Non-pigmented ciliary epithelial cell (primary cell): ENCODE measurements at places on chromosomes 12 and 14.
A peak's percentile ranks its signal among the peaks of the same experiment; 100 is the strongest.

- no peak for DNase-seq
Measured at GRCh38 chr12:43812926-43813325, 6.8 kb upstream of the TWF1 start.

GRCh38 chr14:59117754-59118528 is 70.5 kb upstream of the DAAM1 start:
- no peak for DNase-seq

DNA sequence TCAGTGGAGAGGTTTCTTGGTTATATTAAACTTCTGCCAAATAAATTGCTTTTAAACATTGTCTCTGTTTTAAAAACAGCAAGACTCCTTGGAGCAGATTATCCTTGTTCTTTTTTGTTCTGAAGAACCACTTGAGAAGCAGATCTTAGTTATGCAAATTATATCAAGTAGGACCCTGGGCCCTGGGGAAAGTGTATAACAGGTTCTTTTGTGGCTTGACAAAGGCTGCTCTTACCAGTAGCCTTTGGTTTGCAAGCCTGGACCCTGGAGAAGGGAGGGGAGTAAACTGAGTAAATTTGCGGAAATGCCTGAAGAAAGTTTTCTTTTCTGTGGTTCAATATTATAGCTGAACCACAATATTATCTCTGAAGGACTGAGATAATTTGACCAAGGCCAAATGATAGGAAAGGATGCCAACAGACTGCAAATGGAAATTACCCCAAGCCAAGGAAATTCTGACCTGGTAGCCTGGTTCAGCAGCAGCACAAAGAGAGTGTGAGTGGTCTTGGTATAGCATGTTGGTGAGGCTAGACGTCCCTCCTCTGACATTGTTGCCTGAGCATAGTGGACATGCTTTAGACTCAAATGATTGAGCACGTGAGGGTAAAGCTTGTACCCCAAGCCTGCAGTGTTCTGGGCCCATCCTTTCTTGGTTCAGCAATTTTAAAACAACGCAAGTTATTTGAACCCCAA is 30.4 kb upstream of the SIX1 start:
- no peak for DNase-seq

GRCh38 chr12:11756523-11756922 is 107.0 kb downstream of the ETV6 start:
- no peak for DNase-seq

DNA sequence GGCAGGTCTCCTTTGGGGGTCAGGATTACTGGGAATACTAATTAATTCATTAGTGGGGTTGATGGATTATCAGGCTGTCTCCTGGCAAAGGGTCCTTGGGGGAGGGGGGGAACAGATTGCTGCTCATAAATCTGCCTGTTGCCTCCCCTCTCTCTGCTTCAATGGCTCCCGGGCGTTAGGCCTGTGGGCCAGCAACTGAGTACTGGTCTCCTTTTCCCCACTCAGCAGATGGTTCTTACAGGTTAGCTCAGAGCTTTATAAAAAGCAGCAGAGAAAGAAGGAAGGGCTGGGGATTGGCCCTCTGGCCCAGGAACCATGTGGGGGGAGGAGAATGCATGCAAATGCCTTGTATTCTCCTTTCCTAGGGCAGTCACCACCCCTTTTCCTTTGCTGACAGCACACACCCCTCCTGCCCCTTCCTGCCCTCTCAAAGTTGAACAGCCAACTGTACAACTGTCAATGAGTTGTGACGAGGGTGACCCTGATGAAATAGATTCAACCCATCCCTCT is 2.3 kb upstream of the NEUROD4 start:
- DNase-seq, result no peak

- DNase-seq, result no peak
Measured at GRCh38 chr12:51028126-51028812, 2.1 kb upstream of the SLC11A2 start.

DNA sequence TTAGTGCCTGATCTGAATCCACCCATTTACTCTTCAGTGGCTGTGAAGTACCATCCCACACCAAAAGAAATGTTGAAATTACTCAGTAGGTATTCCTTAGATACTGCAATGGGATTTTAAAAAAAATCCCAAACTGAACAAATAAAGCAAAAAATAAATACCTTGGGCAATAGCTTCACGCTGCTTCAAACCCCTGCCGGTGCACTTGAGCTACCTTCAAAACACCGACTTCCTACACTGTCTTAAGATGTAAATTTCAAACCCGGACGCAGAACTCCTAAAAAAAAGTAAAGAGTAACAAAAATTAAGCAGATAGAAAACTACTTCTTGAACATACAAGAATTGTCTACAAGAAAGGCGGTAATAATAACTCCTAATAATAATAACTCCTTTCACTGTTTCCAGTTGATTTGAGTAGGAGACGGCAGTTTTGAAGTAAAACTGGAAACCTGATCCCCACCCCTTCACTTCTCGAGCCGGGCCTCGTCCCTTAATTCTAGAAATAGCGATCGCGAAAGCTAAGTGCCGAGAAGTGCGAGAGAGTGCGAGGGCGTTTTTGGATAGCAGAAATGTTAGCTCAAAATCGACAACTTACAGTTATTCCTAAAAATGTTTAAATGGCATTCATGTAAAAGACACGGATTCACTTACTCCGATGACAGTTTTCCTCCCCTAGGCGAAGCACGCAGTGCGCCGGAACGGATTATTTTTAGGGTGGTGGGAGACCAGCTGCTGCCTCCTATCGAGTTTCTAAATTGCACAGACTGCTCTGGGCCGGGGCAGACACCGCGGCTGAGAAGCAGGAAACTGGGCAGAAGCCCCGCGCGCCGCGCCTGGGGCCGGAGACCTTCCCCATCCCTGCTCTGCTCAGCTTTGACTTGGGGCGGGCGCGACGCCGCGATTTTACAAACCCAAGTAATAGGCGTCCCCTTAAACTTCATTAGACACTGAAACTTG is at the start of gene ABCC9:
Gene ABCC9, minus strand, starts transcription at position 878 of the 957 bp plus-strand sequence. CDS start 4,752 bp downstream, outside the sequence.
- DNase-seq, result no peak

DNA sequence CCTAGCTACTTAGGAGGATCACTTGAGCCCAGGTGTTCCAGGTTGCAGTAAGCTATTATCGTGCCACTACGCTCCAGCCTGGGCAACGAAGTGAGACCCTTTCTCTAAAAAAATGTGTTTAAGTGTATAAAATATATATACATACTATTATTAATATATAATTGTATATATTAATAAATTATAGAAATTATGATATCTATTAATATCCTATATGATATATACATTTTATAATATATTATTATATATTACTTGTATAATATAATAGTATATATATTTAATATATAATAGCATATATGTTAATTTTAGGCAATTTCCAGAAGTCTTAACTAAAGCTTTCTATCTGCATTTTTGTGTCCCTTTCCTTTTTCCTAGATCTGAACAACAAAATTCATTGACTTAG is 12.3 kb downstream of the ALDH1L2 start:
- no peak for DNase-seq

DNA sequence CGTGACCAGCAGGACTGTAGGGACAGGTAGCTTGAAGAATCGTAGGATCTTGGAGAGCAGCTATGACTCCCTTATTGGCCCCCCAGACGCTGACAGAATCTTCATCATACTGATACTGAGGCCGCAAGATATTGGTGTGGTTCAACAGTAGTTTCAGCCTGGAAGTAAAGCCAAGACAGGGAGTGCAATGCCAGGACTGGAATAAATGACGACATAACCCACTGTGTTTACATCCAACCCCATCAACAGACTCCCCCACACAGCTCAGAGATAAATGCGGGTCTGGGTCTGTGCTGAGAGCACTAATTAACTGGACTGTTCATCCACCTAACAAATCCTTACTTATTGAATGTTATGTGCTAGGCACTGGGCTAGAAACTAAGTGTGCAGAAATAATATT is 16.6 kb downstream of the NOXRED1 start:
- no peak for DNase-seq

- no peak for DNase-seq
Measured at GRCh38 chr12:85559536-85559935, 276.7 kb downstream of the RASSF9 start.

DNA sequence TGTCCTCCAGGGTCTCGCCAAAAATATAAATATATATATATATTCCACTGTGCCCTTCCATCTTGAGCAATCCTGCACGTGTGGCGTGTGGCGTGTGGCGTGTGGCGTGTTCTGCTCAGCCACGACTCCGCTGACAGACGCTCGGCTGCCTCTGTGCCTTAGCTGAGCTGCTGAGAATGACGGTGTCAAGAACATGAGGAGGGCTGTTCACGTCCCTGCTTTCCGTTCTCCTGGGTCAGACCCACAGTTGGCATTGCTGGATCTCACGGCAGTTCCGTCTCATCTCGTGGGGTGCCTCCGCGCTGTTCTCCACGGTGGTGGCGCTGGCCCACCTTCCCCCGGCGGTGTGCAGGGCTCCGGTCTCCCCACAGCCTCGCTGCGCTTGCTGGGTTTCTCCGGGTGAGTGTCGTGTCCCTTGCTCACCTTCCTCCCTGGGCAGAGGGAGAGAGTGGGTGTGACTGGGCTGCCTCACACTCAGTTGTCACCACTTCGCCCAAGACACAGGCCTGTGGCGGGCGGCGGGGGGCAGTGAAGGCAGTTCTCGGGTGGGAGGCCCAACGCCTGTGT is 9.4 kb downstream of the GPR132 start:
- no peak for DNase-seq

DNA sequence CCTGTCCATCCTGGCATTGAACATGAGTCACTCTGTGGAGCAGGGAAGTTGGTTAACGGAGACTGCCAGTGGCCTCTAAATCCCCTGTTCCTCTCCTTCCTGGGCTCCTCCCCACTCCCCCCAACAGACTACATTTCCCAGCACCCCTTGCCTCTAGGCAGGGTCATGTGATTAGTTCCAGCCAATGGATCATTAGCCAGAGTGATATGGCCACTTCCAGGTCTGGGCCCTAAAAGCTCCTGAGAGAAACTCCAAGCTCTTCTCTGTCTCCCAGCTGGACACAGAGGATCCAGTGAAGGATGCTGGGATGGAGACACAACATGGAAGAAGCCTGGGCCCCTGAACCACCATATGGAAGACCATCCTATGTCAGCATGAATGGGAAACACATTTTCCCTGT is 54.4 kb upstream of the RFLNA start:
- DNase-seq, result no peak

GRCh38 chr14:36096090-36096489 is 80.4 kb downstream of the PTCSC3 start:
- no peak for DNase-seq

DNA sequence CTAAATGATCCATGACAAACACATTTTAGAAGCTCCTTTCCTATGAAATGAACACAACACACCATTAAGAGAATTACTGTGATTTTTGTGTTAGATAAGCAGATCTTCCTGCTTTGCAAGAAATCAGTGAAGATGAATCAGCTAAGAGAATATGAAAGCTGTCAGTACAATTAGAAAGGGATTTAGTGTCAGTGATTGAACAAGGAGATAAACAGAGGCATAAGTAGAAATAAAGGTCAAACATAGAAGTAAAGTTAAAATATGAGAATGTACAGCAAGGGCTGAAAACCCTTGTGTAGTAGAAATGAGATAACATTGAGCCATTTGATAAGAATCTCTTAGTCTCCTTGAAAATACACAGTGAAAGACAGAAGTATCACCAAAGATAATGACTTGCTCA is 21.4 kb upstream of the SLC16A7 start:
- DNase-seq, result no peak

DNA sequence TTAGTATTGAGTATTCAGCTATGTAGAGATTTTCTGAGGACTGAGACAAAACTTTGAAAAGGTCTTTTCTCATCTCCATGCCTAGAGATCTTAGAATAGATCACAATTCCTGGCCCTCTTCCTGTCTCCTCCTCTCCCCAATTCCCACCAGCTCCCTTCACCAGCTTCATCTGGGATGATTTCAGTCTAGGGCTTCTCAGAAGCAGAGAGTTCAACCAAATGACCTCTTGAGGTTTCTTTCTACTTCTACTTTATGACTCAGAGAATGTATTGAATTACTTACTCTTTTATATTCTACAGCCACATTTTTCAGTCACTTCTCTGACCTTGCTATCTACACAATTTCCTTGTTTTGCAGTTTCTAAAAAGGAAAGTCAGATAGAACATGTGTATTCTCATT is 19.4 kb upstream of the SNX6 start:
- DNase-seq, result peak; percentile 65

GRCh38 chr12:90921536-90921935 is 33.4 kb downstream of the CCER1 start:
- no peak for DNase-seq

DNA sequence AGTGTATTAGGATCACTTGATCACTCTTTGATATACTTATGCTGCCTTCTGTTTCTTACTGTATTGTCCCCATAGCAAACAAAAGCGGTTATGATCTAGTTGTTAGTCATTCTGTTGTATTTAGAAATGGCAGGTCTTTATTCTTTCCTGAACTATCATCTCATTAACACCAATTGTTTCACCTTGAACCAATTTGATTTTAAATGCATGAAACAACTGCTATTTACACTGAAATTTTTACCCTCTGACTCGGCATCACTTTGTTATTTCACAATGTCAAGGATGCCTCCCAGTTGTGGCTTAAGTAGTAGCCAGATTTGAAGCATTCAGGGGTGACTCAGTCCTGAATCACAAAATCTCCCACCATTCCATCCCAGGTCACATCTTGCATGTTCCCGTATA is 303.5 kb downstream of the EGLN3 start:
- DNase-seq, result peak; percentile 98

DNA sequence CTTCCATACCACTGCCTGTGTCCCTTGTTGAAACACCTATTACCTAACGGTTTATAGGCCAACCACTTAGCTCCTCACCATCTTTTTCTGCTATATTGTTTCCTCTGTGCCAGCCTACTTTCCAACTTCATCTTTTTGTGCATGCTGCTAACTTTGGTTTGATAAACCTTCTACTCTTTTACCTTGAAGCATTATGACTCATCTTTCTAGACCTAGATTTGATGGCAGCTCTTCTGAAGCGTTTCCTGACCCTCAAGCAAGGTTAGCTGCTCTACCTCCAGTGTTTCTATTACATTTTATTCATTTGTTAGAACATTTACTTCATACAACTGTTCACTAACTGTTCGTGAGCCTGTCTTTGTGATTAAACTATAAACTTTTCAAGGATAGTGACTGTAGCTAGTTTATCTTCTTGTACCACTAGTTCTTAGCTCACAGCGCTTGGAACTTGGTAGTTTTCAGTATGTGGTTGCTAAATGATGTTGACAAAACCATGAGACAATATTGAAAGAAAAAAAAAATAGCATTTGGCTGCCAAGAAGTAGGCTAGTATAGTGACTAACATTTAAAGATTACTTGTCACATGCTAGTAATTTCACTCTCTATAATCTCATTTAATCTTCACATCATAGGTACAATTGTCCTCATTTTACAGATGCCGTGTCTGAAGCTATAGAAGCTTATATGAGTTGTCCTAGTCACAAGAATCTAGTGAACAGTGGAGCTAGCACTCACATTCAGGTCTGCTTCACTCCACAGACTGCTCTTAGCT is 79.5 kb downstream of the APAF1 start:
- no peak for DNase-seq

DNA sequence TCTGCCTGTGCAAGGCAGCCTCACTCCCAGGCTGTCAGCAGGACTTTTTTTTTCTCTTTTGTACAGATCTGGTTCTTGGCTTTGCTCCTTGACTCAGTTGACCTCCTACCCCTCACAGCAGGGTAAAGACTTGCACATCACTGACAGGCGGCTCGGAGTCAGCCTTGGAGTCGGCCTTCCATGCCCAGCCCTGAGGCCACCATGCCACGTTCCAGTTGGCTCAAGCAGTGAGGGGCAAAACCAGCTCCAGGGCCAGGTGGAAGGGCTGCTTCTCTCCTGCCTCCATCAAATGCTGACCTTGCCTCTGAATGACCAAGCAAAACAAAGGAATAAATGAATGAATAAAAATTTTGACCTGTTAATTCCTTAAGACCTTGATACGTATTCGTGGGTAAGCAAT is 27.6 kb downstream of the JAG2 start:
- DNase-seq, result no peak
